ENCODE measurements at places on chromosomes 16 and 17.
A peak's percentile ranks its signal among the peaks of the same experiment; 100 is the strongest.

GRCh38 chr16:81817789-81818567 lies 38.9 kb downstream of the PLCG2 start:
- H3K27ac ChIP-seq = no peak overlapping the region
- H3K4me3 ChIP-seq = no peak overlapping the region
- 0 out of 2 replicates have a peak, but pooled peaks cover 6% of the 10 kb centered on the region for H3K27me3 ChIP-seq
- no peak for DNase-seq
- no peaks in the 10 kb centered on the region for H3K36me3 ChIP-seq

- no peaks in the 10 kb centered on the region for H3K4me1 ChIP-seq
- DNase-seq = no peak
- H3K4me3 ChIP-seq = no peak overlapping the region
- H3K27me3 ChIP-seq = no peaks in the 10 kb centered on the region
- no peaks in the 10 kb centered on the region for H3K36me3 ChIP-seq
Measured at GRCh38 chr17:75832164-75832651, 12.0 kb downstream of the UNC13D start.

- DNase-seq = peak; percentile 38
- peaks cover 51% of the 10 kb centered on the region for H3K4me1 ChIP-seq
- H3K27me3 ChIP-seq = no peaks in the 10 kb centered on the region
Measured at GRCh38 chr16:8962393-8963009, 1.2 kb downstream of the USP7 start.

DNA sequence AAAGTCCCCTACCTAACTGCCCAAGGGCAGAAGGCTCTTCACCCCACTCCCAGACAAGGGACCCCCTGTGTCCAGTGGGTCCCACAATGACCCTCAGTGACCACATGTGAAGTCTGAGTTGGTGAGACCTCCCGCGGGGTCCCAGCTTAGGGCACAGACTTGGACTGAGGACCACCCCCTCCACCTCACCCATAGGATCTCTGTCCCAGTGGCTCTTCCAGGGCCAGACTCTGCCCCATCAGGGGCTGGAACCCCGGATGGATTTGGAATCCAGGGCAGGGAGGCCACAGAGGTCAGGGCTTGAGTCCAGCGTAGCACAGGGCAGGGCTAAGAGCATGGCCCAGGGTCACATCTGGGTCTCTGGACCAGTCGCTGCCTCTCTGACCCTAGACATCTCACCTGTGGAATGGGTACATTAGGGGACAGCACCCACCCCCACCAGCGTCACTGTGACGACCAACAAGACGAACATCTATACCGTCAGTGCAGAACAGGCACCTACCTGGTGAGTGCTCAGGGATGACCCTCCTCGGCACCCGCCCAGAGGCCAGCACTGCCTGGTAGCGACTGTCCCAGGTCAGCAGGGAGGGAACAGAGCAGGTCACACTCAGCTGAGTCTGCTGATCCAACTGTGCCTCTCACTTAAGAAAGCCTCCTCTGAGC lies 37.7 kb downstream of the TNFRSF13B start:
- DNase-seq = no peak
- H3K4me3 ChIP-seq = no peak overlapping the region
- no peaks in the 10 kb centered on the region for H3K4me1 ChIP-seq
- H3K36me3 ChIP-seq = no peaks in the 10 kb centered on the region
- H3K27ac ChIP-seq = no peak overlapping the region

- H3K4me3 ChIP-seq = no peak overlapping the region
- no peak for DNase-seq
- H3K36me3 ChIP-seq = no peaks in the 10 kb centered on the region
- no peaks in the 10 kb centered on the region for H3K4me1 ChIP-seq
- no peak overlapping the region for H3K27ac ChIP-seq
Measured at GRCh38 chr16:50765260-50765659, 23.4 kb downstream of the CYLD start.
